HEK293T (cell line): ENCODE measurements at places on chromosomes 11 and 22.

GRCh38 chr22:43894122-43894521 is 2.3 kb upstream of the PNPLA5 start:
- no peak for DNase-seq

- DNase-seq: no peak
Observed at GRCh38 chr22:45692549-45692948, 20.9 kb downstream of the ATXN10 start.

DNA sequence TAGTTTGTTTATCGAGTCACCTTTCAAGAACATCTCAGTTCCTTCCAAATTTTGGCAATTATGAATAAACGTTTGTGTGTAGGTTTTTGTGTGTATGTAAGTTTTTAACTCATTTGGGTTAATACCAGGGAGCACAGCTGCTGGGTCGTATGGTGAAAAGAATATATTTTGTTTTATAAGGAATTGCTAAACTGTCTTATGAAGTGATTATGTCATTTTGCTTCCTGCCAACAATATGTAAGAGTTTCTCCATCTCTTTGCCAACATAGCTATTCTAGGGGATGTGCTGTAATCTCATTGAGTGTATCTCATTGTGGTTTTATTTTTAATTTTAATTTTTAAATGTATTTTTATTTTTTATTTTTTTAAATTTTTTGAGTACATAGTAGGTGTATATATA is 27.3 kb downstream of the BCL2L13 start:
- DNase-seq: no peak

- no peak for DNase-seq
Observed at GRCh38 chr22:37569921-37570660, 9.8 kb downstream of the LGALS2 start.

- DNase-seq: no peak
Observed at GRCh38 chr11:16291729-16292128, 64.6 kb downstream of the SOX6 start.

DNA sequence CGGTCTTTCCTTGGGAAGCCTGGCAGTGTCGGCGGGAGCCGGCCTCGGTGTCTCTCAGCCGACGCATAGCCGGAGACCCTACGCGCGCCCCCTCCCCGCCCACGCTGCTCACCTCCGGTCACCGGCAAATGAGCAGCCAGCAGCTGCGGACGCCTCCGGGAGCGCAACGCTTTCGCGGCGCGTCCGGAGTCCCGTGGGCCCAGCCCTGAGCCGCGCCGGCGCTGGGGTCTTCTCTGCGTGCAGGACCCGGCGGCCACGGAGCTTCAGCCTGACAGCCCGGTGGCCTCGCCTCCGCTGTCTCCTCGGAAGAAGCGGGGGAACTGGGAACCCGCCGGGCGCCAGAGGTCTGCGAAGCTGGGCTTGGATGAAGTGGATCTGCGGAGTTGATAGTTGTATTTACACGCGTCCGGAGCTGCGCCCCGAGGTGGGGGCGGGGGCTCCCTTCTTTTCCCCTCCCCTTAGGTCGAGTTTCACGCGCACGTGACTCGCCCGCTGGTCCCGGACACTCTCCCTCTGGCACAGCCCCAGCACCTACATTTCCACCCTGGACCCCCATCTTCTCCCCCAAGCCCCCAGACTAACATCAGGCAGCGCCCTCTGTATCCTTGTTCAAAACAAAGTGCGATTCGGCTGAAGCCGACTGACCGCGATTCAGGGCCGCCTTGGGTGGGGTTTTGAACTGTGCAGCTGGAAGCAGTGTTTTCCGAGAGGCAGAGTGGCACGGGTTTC is at the start of gene SLC43A1:
SLC43A1 (minus strand) TSS at position 371 of the 729 bp plus-strand sequence. CDS start 1,591 bp downstream, outside the sequence.
- peak; percentile 55 for DNase-seq

DNA sequence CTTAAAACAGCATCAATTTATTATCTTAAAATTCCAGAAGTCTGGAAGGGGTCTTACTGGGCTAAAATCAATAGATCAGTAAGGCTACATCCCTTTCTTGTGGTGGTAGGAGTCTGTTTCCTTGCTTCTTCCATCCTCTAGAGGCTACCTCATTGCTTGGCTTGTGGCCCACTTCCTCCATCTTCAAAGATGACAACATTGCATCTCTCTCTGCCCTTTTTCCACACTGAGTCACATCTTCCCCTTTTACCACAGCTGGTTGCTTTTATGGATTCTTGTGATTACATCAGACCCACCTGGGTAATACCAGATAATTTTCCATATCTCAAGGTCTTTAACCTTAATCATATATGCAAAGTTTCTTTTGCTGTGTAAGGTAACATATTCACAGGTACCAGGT is 60.9 kb downstream of the GRIA4 start:
- no peak for DNase-seq

DNA sequence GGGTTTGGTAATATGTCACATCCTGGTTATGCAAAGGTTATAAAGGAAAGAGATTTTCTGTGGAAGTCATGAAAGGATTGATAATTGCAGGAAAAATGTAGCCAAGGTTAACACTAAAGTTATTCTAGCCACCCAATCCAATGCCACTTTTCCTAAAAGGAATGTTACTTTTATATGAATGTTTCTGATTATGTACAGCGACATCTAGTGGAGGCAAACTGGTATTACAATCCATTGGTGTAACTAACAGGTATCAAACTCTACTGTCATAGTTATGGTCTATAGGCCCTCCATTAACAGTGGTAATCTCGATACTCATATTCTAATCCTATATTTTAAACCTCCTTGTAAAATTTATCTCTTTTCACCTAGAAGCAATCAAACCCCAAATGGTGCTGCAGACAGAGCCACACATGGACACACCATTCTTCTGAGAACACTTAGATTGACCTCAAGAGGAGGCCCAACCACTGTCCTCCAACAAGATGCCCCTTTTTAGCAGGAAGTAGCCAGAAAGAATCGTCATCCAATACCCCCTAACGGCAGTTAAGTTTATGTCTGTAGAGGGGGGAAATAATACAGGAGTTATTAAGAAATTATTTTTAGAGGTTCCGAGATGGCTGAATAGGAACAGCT is 74.9 kb upstream of the RAG2 start:
- DNase-seq: peak; percentile 11

GRCh38 chr11:35463331-35463751 is 44.0 kb upstream of the SLC1A2 start:
- no peak for DNase-seq
